Fibroblast of skin of scalp (primary cell): ENCODE measurements at places on chromosomes 7 and 10.
A peak's percentile ranks its signal among the peaks of the same experiment; 100 is the strongest.

GRCh38 chr7:33108554-33109004 lies 625 bp downstream of the RP9 start:
- peak; percentile 35 for DNase-seq

GRCh38 chr10:15043674-15044073 lies at the start of gene OLAH:
Gene OLAH (plus strand): TSS chr10:15043943. CDS start chr10:15047289, 3,346 bp downstream.
- DNase-seq, result no peak

- DNase-seq, result no peak
Measured at GRCh38 chr7:106049139-106049752, 62.9 kb downstream of the SYPL1 start.

- DNase-seq, result no peak
Measured at GRCh38 chr10:79137300-79137756, 68.6 kb downstream of the ZMIZ1 start.

- peak; percentile 18 for DNase-seq
Measured at GRCh38 chr7:90387470-90388240, 15.6 kb upstream of the CLDN12 start.

DNA sequence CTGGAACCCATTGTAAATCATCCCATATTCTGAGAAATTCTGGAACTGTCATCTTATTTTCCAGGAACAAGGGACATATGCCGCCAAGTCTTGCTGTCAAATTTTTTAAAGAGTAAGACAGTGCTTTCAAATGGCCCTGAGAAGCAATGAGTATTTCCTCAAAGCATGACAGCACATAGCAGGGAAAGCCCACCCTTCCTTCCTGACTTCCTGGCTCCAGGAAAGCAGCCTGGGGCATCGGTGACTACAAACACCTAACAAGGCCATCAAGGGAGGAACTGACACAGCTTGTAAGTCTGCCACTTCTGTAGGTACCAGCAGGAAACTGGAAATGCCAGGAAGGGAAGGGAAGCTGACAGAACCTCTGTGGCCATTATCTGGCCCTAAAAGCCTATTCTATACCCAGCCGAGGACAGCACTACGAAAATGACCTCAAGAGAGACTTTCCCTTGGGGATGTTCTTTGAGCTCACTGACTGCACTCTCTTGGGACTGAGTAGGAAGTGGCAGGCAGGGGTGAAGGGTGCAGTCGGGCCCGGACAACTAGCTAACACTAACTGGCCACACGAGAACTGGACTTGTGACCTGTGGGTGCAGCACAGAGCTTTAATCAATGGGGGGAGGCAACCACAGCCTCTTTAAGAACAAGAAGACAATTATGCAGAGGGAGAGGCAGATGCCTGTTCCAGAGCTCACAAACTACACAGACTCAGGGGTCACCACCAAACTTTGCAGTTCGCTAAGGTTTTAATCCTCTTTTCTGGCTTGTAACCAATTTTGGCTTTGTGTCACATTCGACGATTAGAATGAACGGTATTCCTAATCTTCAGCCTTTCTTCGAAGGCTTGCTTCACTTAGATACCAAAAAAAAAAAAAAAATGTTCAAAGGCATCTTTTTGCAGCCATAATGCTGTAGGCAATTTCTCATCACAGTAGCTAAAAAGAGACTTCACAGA lies 52.0 kb downstream of the GRB10 start:
- peak; percentile 13 for DNase-seq

GRCh38 chr10:132554991-132555647 lies 17.5 kb downstream of the INPP5A start:
- DNase-seq, result no peak

GRCh38 chr10:126844406-126844805 lies 60.8 kb upstream of the DOCK1 start:
- DNase-seq, result peak; percentile 11

DNA sequence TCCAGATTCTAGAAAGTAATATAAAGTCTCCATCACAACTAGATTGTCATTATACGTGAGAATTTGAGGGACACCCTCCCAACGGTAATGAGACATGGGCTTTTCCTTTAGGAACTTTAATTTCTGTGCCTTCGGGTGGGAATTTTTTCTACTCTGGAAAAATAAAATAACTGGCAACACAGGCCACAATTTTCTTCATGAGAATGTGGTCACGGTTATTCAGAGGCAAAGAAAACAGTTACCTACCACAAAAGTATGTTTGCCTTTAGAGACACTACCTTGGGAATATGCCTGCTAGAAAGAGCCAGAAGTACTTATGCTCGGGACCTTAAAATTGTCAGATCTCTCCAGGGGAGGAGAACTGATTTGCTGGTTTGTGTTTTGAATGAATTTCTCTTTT lies 99.4 kb downstream of the ITGA8 start:
- no peak for DNase-seq

- no peak for DNase-seq
Measured at GRCh38 chr10:70197235-70197945, 27.1 kb upstream of the SAR1A start.

DNA sequence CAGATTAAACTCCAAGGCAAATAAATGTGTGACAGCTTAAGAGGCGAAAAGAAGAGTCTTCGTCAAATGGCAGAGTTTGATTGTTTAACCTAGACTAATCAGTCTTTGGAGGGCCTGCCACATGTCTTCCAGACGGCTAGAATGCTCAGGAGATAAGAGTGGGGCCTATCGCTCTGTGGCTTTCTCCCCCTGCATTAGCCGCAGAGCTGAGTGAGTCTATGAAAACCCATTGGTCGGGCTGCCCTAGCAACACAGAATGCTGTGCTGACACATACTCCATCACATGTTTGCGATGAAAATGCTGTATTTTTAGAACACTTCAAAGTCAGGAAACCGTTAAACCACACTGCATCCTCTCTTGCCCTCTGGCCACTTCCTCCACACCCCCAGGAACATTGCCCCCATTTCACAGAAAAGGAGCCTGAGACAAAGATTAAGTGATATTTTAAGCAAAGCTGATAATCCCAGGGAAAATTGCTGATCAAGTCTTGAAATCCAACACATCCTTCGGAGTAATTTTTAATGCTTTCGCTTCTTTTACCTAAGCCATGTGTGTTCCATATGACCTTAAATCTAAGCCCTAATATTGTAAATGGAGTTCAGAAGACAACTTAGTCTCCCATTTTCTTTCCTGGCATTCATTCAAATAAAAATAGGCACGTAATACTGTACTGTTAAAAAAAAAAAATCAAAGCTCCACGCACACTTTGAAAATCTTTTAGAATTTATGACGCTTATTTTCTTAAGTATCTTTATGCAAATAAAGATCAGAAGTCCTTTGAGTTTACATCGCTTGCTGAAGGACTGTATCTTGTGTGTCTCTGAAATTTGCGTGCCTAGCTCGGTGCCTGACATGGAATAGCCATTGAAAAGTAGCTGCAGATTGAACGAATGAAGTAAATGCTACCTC lies 161.2 kb downstream of the CELF2 start:
- DNase-seq, result peak; percentile 60

- DNase-seq, result no peak
Measured at GRCh38 chr7:98278936-98279335, 2.5 kb upstream of the BRI3 start.
